Naive thymus-derived CD4-positive, alpha-beta T cell (primary cell): ENCODE measurements at places on chromosomes 12 and 14. TPM values are rescaled to one million over a fixed set of nuclear protein-coding genes. Genes with fewer than 3 reads are reported as not detected.

ACVRL1 gene
- not detected for polyA plus RNA-seq

DNA sequence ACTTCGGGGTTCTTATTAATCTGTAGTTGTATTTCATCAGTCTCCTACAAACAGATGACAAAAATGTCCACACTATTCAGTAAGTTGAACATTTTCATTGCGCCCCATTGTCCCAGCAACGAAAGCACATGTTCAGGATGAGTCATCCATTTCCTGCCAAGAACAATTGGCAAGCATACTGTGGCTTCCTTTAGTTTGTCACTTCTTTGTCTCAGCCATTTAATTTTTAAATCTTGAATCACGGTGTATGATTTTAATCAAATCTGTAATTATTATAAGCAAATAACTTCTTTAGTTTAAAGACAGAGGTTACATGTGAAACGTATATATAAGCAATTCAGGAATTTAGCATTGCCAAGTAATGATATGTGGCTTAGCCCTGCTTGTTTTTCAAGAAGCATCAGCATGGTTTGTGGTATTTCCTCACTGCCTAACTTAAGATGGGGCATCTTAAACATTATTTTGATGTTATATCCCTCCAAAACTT is 211.3 kb upstream of the KRR1 start:
- DNase-seq: no peak
- H3K36me3 ChIP-seq: no peaks in the 10 kb centered on the region
- no peak overlapping the region for H3K4me3 ChIP-seq
- H3K27ac ChIP-seq: no peak overlapping the region
- H3K27me3 ChIP-seq: no peaks in the 10 kb centered on the region
- peaks cover 7% of the 10 kb centered on the region for H3K4me1 ChIP-seq

DNA sequence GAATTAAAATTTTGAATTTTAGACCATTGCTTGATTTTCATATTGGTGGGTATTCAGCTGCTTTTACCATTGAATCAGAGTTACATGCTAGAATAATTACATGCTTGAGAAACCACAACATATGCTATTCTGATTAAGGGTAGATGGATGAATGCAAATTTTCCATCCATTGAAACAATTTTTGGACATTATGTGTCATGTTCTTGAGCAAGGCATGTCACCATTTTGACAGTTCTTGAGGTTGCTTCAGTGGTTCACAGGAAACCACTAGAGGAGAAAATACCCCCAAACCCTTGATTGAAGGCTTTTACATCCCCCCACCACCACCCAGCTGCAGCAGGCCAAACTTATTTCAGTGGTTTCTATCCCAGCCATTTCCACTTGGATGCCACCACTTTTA is 13.5 kb downstream of the UBR7 start:
- H3K4me3 ChIP-seq: no peak overlapping the region
- H3K27me3 ChIP-seq: no peaks in the 10 kb centered on the region
- H3K27ac ChIP-seq: no peak overlapping the region
- H3K4me1 ChIP-seq: no peaks in the 10 kb centered on the region
- H3K36me3 ChIP-seq: peaks cover 57% of the 10 kb centered on the region

DNA sequence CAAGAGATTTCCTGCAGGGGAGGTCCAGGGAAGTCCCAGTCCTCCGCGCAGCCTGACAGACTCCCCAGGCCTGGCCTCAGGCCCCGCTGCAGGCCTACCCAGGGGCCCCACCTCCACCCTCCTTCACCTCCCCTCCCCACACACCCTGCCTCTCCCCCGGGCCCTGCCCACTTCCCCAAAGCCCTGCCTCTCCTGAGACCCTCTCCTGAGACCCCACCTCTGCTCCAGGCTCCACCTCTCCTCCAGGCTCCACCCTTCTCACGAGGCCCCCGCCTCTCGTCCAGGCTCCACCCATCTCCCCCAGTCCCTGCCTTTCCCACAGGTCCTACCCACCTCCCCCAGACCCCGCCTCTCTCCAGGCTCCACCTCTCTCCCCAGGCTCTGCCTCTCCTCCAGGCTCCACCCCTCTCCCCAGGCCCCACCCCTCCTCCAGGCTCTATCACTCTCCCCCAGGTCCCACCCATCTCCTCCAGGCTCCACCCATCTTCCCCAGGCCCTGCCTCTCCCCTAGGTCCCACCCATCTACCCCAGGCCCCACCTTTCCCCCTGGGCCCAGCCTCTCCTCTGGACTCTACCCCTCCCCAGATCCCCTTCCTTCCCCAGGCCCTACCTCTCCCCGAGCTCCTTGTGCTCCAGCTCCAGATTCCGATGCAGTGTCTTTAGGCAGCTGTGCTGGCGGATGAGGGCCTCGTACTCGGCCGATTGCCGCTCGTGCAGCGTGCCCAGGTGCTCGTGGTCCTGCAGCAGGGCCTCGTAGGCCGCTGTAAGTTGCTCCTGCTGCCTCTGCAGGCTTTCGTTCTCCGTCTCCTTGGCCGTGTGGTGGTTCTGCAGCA is 58.8 kb upstream of the GPR68 start:
- H3K36me3 ChIP-seq: peaks cover 72% of the 10 kb centered on the region
- H3K27ac ChIP-seq: peak overlapping the region; percentile 39
- no peaks in the 10 kb centered on the region for H3K27me3 ChIP-seq
- no peak for DNase-seq
- H3K4me3 ChIP-seq: no peak overlapping the region

FAM186B gene
- polyA plus RNA-seq: 0.26 TPM

DNA sequence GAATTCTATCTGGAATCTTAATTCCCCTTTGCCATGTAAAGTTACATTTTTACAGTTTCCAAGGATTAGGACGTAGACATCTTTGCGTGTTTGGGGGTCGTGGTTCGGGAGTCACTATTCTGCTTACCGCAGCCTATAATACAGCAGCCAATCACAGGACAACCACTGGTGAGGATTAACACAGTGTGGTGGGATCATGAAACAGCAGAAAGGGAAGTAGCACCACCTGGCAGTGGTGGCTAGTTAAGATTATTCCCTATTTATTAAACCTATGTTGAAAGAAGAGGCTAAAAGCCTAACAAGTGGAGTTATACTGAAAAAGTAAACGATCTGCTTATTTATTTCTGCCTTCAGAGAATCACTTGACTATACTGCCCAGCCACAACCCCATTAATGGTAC is 71.7 kb downstream of the IPO8 start:
- no peaks in the 10 kb centered on the region for H3K27me3 ChIP-seq
- H3K36me3 ChIP-seq: no peaks in the 10 kb centered on the region

- no peaks in the 10 kb centered on the region for H3K36me3 ChIP-seq
- H3K4me3 ChIP-seq: no peak overlapping the region
- no peak for DNase-seq
- H3K27ac ChIP-seq: no peak overlapping the region
Measured at GRCh38 chr14:98999901-99000300, 272.1 kb downstream of the BCL11B start.

DNA sequence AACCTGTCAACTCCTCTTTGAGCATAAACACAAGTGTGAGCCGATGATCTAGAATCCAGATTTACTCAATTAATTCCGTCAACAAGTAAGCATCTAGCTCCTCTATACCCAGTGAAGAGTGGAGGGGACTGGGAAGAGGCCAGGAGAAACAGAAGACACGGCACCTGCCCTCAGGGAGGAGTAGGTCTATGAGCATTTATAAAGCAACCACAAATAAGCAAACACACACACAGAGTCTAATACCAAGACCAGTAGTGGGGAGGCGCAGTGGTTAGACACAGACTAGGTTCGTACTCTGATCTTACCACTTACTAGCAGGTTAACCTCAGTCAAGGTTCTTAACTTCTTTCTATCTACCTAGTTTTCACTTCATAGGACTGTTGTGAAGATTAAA is 5.9 kb upstream of the FOXN3 start:
- no peaks in the 10 kb centered on the region for H3K27me3 ChIP-seq
- DNase-seq: no peak
- H3K4me3 ChIP-seq: no peak overlapping the region
- H3K27ac ChIP-seq: no peak overlapping the region
- H3K4me1 ChIP-seq: peaks cover 13% of the 10 kb centered on the region

BDKRB1 gene
- not detected for polyA plus RNA-seq
